ENCODE measurements at places on chromosomes 1 and 21. TPM values are rescaled to one million over a fixed set of nuclear protein-coding genes. Genes with fewer than 3 reads are reported as not detected.

The FAM72D gene
- total RNA-seq = 1.9 TPM

The BECN2 gene
- not detected for total RNA-seq

GRCh38 chr1:202551683-202552082 is 158.6 kb downstream of the SYT2 start:
- DNase-seq = no peak

DNA sequence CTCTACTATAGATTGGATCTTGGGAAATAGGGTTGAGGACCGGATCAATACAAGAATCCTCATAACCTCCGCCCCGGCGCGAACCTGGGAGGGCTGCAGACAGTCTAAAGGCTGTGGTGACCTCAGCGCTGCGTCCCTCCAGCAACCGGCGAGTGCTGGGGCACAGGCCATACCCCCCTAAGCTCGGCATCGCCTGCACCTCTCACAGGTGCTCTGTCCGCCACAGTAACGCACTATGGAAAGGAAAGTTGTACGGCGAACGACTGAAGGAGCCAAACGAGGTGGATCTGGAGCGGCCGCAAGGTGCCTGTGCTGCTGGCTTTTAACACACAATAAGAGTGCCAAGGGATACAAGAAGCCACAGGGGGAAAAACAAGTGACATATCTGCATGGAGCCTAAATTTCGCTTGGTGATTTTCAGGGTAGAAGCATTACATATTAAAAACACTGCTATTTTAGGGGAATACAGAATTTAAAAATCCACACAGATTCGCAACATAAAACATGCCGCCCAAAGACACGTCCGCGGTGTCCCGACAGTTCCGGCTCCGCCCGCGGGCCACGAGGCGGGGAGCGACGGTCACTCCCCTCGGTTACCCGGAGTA is 1.4 kb upstream of the RBM15 start:
- peak; percentile 43 for DNase-seq

DNA sequence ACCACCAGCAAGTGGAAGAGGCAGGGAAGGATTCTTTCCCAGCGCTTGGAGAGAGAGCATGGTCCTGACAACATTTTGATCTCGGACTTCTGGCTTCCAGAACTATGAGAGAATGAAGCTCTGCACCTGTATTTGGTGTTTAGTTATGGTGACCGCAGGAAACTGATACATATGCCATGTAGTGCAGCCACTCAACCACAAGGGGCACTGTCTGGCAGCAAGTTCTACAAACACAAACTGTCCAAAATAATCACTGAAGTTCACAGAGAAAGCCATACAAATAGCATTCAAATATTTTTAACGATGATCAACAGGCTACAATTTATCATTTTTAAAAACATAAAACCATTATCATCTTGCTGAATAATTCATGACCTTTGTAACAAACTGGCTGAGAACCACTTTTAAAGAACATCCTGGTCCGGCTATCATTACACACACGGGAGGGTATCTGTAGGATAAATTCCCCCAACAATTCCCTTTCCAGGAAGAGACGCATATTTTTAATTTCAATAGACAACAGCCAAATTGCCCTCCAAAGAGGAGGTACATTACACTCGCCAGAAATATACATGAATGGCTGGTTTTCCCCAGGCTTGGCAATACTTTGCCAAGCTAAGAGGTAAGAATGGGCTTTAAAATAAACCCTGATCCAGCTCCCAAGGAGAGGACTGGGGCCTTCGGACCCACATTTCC is 9.2 kb upstream of the CBR3 start:
- DNase-seq = peak; percentile 25

The C8B gene
- total RNA-seq = 0.26 TPM

DNA sequence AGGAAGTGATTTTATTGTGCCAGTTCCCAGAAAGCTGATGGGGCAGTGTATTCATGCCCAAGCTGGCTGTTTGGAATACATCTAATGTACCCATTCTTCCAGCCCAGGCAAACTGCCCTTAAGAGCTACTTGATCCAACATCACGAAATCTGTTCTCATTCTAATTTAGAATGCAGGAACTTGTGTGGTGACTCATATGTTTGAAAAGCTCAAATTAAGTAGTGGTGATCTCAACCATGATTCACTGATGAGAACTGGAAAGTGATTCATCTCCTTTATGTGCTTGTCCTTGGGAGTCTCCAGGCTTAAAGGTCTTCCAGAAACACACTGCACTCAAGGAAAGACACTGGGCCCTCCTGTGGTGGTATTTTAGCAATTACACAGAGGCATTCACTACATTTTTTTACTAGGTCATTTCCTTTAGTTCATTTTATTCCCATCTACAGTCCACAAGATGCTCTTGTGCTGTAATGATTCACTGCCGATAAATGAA is 65.4 kb downstream of the RPE65 start:
- no peak for DNase-seq

GRCh38 chr1:101713760-101714159 is 283.0 kb downstream of the OLFM3 start:
- no peak for DNase-seq

The AGL gene
- total RNA-seq = 29.4 TPM

Data from progenitor cell of endocrine pancreas (in vitro differentiated cells).